ENCODE measurements at places on chromosomes 3 and 15. TPM values are rescaled to one million over a fixed set of nuclear protein-coding genes. Genes with fewer than 3 reads are reported as not detected.

DNA sequence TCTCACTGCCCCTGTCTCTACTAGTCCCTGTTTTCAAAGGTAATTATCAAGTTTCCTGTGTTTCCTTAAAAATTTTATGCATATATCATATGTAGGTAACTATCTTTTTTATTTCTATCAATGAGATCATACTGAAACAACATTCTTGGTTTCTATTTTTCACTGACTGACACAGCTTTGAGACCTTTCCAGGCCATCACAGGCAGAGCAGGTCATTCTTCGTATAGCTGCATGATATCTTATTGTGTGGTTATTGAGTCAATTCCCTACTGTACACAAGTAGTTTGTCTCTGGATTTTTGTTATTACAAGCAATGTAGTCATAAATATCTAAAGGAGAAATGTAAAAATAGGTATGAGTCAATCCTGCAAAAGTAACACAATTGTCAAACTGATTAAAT is 169.6 kb downstream of the CFAP20DC start:
- no peak overlapping the region for H3K4me3 ChIP-seq
- no peak for DNase-seq
- no peaks in the 10 kb centered on the region for H3K27me3 ChIP-seq
- no peaks in the 10 kb centered on the region for H3K36me3 ChIP-seq
- no peak overlapping the region for H3K27ac ChIP-seq

- no peak overlapping the region for H3K27ac ChIP-seq
- H3K27me3 ChIP-seq: no peaks in the 10 kb centered on the region
- no peak overlapping the region for H3K4me3 ChIP-seq
Observed at GRCh38 chr3:194325424-194326153, 25.5 kb downstream of the CPN2 start.

DNA sequence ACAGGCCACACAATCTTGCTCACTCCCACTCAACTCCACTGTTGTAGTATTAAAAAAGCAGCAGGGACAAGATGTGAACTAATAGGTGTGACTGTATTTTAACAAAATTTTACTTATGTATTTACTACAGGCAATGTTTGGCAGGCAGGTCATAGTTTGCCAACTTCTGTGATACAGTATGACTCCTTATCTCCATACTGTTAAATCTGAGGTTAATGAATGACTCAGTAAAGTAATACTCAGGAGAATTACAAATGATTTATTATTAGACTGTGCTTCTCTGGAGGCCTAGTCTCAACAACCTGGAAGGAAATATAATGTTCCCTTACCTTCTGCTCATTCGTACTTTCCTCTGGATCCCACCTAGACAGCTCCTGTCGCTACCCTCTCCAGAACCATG is 258.6 kb upstream of the KCNMB2 start:
- H3K4me1 ChIP-seq: no peaks in the 10 kb centered on the region
- H3K27me3 ChIP-seq: no peaks in the 10 kb centered on the region
- no peak for DNase-seq
- H3K4me3 ChIP-seq: no peak overlapping the region
- no peak overlapping the region for H3K27ac ChIP-seq

DNA sequence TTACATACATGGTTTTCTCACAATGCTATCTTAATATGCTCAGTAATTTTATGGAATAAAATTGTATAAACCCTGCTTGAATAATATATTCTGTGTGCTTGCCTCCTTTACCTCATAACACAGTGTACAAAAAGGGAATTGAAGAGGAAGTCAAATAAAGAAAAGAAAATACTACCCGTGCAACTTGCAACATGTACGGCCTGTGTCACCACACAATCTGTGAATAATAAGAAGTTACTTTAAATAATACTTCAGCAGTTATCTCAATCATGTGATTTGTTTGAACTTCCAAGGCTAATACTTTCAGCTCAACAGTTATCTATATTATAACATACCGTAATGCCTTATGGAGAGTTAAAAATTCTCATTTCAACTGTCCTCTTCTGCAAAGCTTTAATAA is 58.1 kb upstream of the SATB1 start:
- H3K4me1 ChIP-seq: no peaks in the 10 kb centered on the region
- H3K36me3 ChIP-seq: no peaks in the 10 kb centered on the region
- no peak for DNase-seq
- no peak overlapping the region for H3K27ac ChIP-seq

DNA sequence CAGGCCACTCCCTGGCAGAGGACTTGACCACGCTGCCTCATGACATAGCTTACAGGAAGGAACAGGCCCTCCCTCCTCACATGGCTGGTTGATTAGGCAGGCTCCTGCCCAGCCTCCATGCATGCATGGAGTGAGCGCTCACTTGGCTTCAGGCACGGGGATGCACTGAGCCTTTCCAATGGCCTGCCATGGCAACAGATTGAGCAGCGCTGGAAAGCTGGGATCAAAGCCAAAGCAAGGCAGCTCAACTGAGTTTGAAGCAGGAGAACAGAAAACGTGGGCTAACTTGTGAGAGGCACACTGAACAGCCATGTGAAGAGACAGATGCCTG is 5.9 kb upstream of the GRAMD2A start:
- peak overlapping the region; percentile 36 for H3K27ac ChIP-seq
- peaks cover 69% of the 10 kb centered on the region for H3K36me3 ChIP-seq
- peaks cover 25% of the 10 kb centered on the region for H3K4me1 ChIP-seq
- no peak overlapping the region for H3K4me3 ChIP-seq
- no peaks in the 10 kb centered on the region for H3K27me3 ChIP-seq

GRCh38 chr15:98124581-98124980 is 164.1 kb downstream of the ARRDC4 start:
- H3K27me3 ChIP-seq: no peaks in the 10 kb centered on the region
- no peak overlapping the region for H3K27ac ChIP-seq
- H3K4me3 ChIP-seq: no peak overlapping the region
- no peaks in the 10 kb centered on the region for H3K4me1 ChIP-seq
- no peaks in the 10 kb centered on the region for H3K36me3 ChIP-seq
- no peak for DNase-seq

DNA sequence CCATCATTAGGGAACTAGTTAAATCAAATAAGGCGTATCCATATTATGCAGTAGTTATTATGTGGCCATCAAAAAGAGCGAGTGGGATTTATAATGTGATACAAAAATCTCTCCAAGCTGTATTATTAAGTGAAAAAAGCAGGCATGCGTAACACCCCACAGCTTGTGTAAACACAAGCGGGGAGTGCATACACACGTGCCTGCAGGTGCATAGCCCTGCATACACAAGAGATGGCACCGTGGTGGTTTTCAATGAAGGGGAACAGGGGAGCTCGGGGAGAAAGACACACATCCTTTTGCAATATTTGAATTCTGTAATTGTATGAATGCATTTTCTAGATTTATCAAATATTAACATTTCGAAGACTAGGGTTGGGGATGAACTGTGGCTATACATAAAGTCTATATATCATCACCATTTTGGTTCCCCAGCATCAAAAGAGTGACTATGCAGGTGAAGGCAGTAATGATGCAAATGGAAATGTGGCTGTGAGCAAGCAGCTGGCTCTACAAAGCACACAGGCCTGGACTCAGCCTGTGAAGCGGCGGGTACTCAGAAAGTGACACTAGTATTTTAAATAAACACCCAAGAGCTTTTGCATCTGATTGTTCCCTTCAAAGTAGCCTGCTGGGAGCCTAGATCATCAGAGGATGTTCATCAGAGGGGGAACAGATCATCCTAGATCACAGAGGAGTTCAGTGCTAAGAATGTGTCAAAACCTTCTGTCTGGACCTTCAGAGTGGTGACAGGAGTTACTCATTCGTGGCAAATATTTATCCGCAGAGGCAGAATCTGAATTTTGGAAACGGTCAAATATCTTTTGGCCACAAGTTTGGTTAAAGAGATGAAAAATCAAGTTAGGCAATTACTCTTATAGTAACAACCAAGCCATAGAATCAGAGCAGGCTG is 9.4 kb upstream of the KIF7 start:
- H3K4me3 ChIP-seq: no peak overlapping the region
- H3K27ac ChIP-seq: peak overlapping the region; percentile 81
- no peaks in the 10 kb centered on the region for H3K36me3 ChIP-seq
- H3K4me1 ChIP-seq: peaks cover 18% of the 10 kb centered on the region

- H3K36me3 ChIP-seq: peaks cover 41% of the 10 kb centered on the region
- H3K4me3 ChIP-seq: no peak overlapping the region
- no peaks in the 10 kb centered on the region for H3K4me1 ChIP-seq
Observed at GRCh38 chr15:92963794-92964193, 63.7 kb downstream of the CHD2 start.

DNA sequence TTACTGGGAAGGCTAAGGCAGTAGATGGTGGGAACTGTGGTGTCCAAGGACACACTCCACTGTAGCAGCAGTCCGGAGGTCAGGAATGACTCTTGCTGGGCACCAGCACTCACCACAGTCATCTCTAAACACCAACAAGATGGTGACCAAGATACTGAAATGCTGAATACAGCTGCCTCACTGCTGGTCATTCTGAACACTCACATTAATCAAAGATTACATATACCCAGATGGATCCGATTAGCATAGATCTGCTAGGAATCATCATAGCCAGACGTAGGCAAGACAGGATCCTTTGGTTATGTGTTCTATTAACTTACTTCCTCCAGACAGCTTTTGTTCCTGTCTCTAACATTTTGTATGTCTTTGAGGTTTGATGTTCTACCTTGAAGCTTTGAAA is 134.9 kb upstream of the BFSP2 start:
- no peak overlapping the region for H3K4me3 ChIP-seq
- no peak overlapping the region for H3K27ac ChIP-seq
- no peaks in the 10 kb centered on the region for H3K4me1 ChIP-seq
- DNase-seq: no peak

GRCh38 chr3:164222197-164222596 is 856.1 kb downstream of the SI start:
- H3K27ac ChIP-seq: no peak overlapping the region
- no peaks in the 10 kb centered on the region for H3K36me3 ChIP-seq
- no peak for DNase-seq

DNA sequence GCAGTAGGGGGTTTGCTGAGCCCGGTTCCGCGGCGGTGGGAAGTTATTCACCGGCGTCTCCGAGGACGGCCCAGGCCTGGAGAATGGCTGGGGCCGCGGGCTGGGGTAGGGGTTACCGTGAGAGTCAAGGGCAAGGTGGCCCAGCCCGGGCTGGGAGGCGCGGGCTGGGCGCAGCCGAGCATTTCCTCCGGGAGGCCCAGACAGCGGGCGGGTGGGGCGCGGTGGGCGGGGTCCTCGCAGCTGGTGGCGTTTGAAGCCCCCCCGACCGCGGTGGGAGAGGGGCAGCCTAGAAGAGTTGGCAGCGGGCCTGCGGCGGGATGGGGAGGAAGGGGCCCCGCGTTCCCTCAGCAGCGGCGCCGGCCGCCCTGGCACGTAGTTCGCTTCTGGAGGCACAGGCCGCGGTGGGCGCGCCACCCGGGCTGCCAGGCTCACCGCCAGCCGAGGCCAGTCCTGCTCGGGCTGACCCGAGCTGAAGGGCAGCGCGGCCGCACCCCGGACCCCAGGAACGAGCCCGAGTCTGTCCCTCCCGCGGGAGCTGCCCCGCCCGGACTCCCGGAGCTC is 960 bp upstream of the KLF13 start:
- H3K4me1 ChIP-seq: peaks cover 25% of the 10 kb centered on the region
- no peaks in the 10 kb centered on the region for H3K36me3 ChIP-seq
- no peaks in the 10 kb centered on the region for H3K27me3 ChIP-seq
- peak overlapping the region; percentile 99 for H3K27ac ChIP-seq

DNA sequence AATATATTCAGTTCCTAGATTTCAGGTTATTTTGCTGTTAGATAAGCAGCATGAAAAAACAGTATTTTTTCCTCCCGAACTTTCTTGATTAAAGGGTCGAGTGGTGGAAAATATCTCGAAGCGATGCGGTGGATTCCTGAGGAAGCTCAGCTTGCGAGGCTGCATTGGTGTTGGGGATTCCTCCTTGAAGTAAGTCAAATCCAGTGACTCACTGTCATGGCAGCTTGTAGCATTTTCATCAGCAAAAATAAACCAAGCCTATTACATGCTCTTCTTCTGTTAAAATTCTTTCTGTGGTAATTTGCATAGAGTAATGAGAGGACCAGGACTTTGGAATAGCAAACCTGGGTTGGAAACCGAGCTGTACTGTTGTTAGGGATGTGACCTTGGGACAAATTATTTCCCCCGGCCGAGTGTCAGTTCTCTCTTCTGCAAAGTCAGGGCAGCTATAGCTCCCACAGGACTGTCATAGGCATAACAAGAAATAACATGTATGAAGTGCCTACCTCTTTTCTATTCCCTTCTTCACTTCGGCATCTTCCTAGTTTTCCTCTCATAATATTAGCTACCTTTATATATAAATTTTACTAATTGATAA is 75.6 kb downstream of the UBP1 start:
- no peak for DNase-seq
- no peaks in the 10 kb centered on the region for H3K27me3 ChIP-seq
- H3K27ac ChIP-seq: no peak overlapping the region
- H3K4me1 ChIP-seq: no peaks in the 10 kb centered on the region
- H3K36me3 ChIP-seq: no peaks in the 10 kb centered on the region

DNA sequence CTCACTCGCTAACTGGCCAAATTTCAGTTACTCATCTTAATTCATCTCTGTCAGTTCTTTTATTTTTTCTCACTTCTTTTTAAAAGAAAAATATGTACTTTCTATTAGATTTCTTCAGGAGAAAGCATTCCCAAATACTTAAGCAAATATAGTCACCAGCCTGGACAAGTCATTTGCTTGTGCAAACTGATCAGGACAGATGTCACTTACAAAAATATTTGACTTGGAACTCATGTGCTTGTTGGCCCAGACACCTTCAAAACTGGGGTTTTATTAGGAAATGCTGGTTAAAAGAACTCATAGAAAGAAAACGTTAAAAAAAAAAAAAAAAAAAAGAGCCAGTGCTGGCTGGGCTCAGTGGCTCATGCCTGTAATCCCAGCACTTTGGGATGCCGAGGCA is 31.3 kb upstream of the FOXP1 start:
- no peak overlapping the region for H3K27ac ChIP-seq
- no peak for DNase-seq
- H3K27me3 ChIP-seq: no peaks in the 10 kb centered on the region
- H3K4me3 ChIP-seq: no peak overlapping the region
- no peaks in the 10 kb centered on the region for H3K36me3 ChIP-seq

DNA sequence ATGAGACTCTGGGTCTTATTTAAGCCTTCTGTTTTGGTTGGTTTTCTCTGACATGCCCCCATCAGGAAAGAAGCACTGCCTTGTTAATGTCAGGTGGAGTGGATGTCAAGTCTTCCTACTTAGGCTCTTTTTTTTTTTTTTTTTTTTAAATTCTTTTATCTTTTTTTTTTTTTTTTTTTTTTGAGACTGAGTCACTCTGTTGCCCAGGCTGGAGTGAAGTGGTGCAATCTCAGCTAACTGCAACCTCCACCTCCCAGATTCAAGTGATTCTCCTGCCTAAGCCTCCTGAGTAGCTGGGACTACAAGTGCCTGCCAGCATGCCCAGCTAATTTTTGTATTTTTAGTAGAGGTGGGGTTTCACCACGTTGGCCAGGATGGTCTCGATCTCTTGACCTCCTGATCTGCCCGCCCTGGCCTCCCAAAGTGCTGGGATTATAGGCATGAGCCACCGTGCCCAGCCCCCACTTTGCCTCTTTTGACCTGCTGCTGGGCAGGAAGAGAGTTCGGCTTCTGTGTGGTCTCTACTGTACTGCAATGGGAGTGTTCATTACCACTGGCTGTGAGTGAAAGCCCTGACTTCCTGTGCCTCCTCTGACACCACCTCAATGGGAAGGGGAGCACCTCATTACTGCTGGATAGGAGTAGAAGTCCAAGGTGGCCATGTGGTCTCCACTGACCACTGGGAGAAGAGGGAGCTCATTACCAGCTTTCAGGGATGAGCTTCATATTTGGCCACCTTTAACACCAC is 10.9 kb downstream of the CTDSPL start:
- H3K4me3 ChIP-seq: no peak overlapping the region
- H3K27me3 ChIP-seq: no peaks in the 10 kb centered on the region
- no peak overlapping the region for H3K27ac ChIP-seq
- H3K4me1 ChIP-seq: no peaks in the 10 kb centered on the region
- no peak for DNase-seq

The NR2E3 gene
- total RNA-seq: not detected

The SKOR1 gene
- total RNA-seq: 0.49 TPM

The PTH1R gene
- total RNA-seq: 1.2 TPM

The CADPS gene
- total RNA-seq: 1.6 TPM

The PATL2 gene
- total RNA-seq: 1.0 TPM

The TMCO5A gene
- not detected for total RNA-seq

The PLCB2 gene
- 3.1 TPM for total RNA-seq
